ENCODE measurements at places on chromosomes 2 and 18. TPM values are rescaled to one million over a fixed set of nuclear protein-coding genes. Genes with fewer than 3 reads are reported as not detected.

- no peak for ATAC-seq
These were observed 37.7 kb upstream of the RTN4 start for GRCh38 chr2:55087936-55088335.

DNA sequence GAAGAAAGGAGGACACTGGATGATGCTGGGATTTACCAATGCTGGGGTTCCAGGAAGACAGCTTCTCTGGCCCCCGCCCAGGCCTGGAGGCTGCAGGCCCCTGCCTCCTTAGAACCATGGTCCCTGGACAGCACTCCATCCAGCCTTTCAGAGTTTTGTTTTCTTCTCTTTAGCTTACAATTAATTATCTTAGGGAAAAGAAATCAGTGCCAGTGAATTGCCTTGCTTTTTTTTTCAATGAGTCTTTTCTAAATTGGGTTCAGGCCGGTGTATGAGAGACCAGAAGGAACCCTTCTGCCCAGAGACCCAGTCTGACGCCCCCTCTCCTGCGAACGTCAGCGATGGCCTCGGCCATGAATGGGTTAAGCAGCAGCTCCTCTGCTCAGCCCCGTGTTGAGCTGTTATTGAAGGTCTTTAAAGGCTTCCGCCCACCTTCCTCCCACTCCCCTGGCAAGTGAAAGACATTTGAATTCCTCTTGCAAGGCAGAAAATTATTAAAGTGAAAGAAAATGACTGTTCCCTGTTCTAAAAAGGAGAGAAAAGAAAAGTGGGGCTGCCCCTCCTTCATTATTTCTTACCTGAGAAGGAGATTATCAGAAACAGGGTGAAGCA lies 65.7 kb upstream of the CHMP1B start:
- ATAC-seq = no peak

DNA sequence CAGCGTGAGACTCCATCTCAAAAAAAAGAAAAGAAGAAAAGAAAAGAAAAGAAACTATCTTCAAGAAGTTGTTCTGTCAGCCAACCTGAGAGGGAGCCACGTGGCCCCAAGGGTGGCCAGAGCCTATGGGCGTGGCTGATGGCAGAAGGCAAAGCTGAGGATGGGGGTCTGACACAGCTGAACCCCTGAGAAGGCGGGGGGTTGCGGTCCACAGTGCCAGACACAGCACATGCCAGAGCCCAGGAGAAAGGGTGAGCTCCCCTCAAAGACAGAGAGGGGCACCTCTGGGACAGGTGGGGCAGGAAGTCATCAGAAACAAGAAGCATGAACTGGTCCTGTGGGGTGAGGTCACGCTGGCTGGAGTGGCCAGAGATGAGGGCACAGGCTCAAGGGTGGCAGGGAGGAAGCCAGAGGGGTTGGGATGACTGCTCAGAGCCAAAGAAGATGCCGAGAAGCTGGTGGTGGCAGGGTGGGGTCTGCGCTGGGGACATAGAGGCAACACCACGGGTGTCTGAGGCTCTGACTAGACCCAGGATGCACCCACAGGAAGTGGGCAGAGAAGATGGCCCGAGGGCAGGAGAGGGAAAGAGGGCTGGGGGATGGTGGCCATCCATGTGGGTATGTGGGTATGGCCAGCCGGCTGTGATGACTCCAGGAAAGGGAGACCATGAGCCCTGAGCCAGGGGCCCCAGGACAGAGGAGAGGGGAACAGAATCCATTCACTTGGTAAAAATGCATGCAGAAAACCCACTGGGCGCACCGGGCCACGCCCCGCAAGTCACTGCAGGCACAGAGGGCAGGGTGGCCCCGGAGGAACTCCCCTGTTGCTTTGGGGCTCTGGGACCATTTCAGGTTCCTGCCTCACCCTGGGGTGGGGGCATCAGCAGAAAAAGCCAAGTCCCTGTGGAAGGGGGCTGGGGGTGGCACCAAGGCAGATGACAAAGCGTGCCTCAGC lies 8.4 kb downstream of the KIF1A start:
- ATAC-seq = no peak

GRCh38 chr18:53937037-53937436 lies 287.4 kb downstream of the MBD2 start:
- ATAC-seq = peak; percentile 33

- no peak for ATAC-seq
These were observed 68.0 kb downstream of the STEAP3 start for GRCh38 chr2:119291588-119292167.

DNA sequence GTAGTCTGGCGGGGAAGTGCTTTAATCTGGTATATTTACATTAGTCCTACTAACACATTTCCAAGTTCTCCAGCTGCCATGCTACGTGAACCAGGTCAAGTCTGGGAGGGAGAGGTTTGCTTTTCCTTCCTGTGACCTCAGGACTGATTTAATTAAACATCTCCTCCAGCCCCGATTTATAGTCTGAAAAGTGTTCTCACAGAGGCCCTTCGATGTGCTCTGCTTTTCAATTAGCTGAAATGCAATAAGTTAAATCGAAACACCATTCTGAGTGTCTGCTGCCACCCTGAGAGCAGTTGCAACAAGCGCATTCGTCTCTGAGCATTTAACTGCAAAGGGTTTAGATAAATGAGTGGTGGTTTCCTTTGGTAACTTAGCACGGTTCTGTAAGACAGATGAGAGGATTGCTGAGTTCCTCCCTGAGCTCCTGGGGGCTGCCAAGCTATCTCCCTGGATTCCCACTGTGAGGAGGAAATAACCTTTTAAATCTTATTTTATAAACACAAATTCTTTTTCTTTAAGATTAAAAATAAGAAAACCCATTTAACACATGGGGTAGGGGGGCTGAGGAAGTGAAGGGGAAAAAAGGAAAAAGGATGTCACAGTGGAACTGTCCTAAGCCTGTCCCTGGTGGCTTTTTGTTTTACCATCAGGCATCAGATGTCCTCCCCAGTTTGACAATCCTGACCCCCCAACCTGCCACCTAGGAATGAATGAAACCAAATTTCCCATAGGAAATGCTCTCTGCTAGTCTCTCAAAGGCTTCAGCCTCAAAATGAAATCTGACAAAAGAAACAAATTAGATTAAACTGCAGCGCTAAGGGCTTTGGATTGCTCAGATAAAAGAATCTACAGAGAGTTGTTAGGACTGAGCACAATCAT lies 56.5 kb upstream of the CREB1 start:
- peak; percentile 87 for ATAC-seq

DNA sequence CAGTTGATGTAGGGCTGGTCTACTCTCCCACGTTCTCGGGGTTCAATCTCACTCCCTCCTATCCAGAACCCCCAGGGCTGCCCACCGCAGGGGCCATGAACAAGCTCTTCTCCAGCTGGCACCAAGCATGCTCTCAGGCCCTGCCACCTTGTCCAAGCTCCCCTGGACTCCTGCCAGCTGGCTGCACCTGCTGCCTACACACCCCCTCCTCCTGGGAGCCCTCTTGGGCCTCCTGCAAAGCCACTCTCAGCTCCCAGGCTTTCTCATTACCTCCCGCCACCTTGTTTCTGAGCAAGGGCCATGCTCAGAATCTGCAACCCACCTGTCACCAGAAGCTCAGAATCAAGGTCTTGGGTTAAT lies 56.0 kb downstream of the HDAC4 start:
- no peak for ATAC-seq

- ATAC-seq = no peak
These were observed 56.5 kb downstream of the CDK15 start for GRCh38 chr2:201862843-201863242.

DNA sequence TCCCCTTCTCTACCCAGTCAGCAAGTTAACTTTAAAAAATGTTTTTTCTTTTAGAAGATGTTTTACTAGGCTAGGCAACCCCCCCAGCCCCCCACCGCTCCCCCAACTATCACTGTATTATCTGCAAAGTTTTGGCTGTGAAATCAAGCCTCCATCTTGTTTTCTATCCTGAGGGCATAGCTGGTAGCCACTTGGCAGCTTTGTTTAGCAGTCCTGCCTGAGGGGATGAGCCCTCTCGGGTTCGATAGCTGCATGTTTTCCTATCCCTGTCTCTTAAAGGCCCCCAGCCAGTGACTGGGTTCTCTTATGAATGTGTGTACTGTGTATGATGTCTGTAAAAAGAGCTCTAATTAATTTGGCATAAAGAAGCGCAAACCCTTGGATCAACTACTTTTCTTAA lies 43.4 kb downstream of the MRO start:
- no peak for ATAC-seq

GRCh38 chr18:6397931-6398566 lies 16.7 kb downstream of the L3MBTL4 start:
- ATAC-seq = no peak

GRCh38 chr18:57921708-57922107 lies 118.6 kb upstream of the ATP8B1 start:
- ATAC-seq = peak; percentile 50

GRCh38 chr18:25935356-25935755 lies 155.1 kb downstream of the SS18 start:
- no peak for ATAC-seq

DNA sequence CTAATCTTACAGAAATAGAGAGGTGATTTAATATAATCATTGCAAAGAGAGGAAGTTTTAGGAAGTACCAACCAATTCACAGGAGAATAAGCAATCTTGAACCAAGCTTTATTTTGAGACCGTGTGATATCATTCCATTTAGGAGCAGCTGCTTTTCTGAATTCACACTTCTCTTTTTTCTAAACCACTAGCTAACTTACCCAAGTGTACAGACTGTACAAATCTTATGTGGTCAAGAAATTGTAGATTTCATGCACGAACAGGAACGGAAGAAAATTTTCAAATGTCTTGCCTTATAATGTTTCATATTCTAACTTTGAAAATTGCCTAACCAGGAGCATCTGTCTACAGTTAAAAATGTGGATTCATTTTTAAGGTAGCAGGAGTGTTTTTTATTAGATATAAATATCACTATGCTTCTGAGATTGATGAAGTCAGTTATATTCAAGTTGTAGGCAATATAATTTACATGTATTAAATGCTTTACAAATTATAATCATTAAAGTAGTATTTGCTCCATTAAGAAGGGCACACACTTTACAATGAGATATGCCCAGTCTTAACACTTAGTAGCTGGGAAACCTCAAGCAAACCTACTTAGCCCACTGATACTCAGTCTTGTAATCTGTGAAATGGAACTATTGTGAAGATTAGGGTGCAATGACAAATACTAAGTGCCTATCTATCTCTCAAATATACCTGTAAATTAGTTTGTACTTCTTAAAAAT lies 302.2 kb upstream of the STON1 start:
- no peak for ATAC-seq

GRCh38 chr2:158202161-158202815 lies 100.6 kb downstream of the UPP2 start:
- ATAC-seq = no peak

DNA sequence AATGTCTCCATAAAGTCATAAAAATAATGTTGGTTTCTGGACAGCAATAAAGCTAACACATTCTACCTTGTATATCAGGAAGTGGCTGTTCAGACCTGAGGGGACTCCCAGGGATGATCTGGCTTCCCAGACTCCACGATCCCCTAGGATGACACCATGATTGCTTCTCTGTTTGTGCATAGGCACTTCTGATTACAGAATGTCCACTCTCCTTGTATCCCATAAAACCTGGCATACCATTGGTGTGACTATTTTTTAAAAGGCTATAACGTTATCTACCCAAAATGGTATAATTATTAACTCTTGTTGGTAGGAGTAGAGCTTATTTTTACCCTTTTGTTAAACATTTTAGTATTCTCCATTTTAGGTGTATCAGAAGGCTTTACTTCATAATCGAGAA lies 57.1 kb downstream of the PTH2R start:
- ATAC-seq = no peak

GRCh38 chr2:197195518-197195917 lies 115.1 kb downstream of the ANKRD44 start:
- no peak for ATAC-seq

GRCh38 chr2:79862756-79863155 lies 349.9 kb downstream of the CTNNA2 start:
- no peak for ATAC-seq

GRCh38 chr2:135773917-135774316 lies 32.3 kb downstream of the UBXN4 start:
- peak; percentile 60 for ATAC-seq

DNA sequence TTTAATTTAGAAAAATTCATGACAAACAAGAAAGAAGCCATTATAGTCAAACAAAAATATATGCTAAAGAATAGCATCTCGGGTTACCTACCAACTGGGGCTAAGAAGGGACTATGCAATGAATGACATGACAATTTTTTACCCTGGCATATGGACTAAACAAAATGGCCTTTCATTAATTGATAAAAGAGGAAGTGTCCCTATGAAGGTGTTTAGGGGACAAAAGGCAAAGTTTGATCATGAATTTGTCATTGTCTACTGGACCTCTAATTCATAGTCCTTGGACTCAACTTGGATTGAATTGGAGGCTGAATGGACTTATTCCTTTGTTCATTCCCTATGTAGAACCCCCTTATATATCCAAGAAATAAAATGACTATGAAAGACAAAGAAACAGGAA lies 12.7 kb downstream of the MAIP1 start:
- no peak for ATAC-seq

- peak; percentile 89 for ATAC-seq
These were observed at the start of gene NHEJ1 for GRCh38 chr2:219160186-219161017. NHEJ1 (minus strand) TSS chr2:219160815; CDS start chr2:219158362, 2,453 bp downstream.

DNA sequence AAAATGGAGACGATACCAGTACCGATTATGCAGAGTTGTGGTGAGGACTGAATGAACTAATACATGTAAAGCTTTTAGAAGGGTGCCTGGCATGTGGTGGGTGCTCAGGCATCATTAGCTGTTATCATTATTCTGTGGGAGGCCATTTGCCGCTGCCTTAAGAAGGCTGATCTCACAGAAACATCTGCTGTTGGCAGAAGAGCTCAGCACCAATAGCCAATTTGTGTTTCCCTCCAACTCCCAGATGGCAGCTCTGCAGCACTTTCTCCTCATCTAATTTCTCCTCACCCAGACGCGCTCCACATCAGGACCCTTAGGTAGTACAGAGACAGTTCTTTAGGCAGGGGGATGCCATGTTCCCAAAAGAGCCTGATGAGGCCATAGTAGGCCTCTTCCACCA lies 15.8 kb upstream of the CYP1B1 start:
- ATAC-seq = no peak

KCNF1 gene
- not detected for total RNA-seq

PLA2R1 gene
- 0.02 TPM for total RNA-seq

LINC00305 gene
- total RNA-seq = not detected

KIAA2012 gene
- not detected for total RNA-seq

CNGA3 gene
- not detected for total RNA-seq

CKAP2L gene
- 31.4 TPM for total RNA-seq

KLHL41 gene
- not detected for total RNA-seq

DCC gene
- total RNA-seq = not detected

NDC80 gene
- 64.4 TPM for total RNA-seq

All from activated T-helper 17 cell treated with anti-CD3 and anti-CD28 coated beads, Interleukin-2, amount 50 U/mL, for 72 hours (primary cell).